ENCODE measurements at places on chromosomes 16 and 17.
A peak's percentile ranks its signal among the peaks of the same experiment; 100 is the strongest.

DNA sequence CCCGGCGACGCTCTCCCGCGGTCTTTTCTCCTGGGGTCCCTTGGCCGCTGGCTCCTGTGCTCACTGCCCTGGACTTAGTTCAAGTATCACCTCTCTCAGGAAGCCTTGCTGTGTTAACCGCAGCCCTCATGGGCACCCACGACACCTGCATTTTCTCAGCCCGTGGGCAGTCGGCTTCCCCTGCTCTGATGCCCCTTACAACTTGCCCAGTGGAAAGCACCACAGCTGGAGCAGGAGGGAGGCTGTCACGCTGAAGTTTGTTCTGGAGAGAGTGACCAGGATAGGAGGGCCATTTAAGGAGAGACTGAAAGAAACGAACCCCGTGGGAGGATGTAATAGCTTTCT lies 395 bp downstream of the STXBP4 start:
- no peak for DNase-seq

DNA sequence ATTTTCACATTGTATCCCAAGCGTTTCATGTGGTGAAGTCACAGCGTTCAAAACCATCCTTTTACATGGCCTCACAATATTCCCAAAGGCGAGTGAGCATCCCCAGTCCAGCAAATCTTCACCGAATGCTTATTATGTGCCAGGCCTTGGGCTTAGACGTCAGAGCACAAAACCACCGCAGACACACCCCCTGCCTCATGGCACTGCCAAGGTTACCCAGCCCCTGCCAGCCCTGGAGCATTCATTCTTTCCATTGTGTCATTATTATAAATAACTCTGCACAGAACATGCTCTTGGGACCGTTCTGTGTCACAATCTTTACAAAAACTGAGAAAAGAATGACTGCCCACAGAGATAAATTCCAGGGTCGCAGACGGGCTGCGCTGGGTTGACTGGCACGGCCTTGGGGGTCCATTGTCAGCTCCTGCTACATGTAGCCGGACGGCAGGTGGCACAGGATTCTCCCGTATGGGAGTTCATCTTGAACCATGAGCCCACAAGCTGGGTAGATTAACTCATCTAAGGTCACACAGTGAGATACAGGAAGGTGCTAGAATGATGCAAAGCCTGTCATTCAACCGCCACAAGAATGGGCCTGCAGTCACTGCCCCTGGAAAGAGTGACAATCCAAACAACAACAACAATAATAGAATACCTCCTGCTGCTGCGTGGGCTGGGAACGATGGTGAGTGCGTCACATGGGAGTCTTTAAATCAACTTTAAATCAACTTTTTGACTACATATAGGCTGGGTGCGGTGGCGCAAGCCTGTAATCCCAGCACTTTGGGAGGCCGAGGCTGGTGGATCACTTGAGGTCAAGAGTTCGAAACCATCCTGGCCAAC lies 4.5 kb upstream of the NECAB2 start:
- peak; percentile 41 for DNase-seq

DNA sequence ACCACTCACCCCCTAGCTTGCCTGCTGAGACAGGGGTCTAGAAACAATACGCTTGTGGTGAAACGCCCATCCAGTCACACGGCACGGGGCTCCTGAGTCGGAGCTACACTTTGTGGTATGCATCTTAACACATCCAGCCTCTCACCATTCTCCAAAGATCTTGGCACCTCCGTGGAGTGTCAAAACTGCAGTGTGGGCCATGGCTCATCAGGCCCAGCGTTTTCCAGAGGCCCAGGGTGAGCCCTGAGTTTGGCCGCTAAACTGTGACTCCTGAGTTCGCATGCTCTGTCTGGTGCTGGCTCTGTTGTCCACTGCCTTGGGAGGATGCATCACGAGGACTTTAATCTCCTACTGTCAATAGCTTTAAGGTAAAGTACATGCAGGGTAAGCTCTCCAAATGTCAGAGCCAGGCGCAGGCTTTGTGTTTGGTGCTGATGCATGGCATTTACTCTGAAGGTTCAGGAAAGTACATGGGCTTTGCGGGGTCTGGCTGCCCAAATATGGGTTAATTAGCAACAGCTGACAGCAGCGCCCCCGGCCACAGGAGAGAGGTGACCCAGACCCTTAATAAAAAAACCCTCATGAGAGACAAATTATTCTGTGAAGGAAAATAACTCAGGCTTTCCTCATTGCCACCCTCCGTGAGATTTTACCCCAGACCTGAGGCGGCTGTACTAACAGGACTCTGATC lies 118.4 kb downstream of the CCDC182 start:
- DNase-seq: no peak

GRCh38 chr16:70395345-70395901 lies 43.5 kb downstream of the ST3GAL2 start:
- DNase-seq: peak; percentile 94

DNA sequence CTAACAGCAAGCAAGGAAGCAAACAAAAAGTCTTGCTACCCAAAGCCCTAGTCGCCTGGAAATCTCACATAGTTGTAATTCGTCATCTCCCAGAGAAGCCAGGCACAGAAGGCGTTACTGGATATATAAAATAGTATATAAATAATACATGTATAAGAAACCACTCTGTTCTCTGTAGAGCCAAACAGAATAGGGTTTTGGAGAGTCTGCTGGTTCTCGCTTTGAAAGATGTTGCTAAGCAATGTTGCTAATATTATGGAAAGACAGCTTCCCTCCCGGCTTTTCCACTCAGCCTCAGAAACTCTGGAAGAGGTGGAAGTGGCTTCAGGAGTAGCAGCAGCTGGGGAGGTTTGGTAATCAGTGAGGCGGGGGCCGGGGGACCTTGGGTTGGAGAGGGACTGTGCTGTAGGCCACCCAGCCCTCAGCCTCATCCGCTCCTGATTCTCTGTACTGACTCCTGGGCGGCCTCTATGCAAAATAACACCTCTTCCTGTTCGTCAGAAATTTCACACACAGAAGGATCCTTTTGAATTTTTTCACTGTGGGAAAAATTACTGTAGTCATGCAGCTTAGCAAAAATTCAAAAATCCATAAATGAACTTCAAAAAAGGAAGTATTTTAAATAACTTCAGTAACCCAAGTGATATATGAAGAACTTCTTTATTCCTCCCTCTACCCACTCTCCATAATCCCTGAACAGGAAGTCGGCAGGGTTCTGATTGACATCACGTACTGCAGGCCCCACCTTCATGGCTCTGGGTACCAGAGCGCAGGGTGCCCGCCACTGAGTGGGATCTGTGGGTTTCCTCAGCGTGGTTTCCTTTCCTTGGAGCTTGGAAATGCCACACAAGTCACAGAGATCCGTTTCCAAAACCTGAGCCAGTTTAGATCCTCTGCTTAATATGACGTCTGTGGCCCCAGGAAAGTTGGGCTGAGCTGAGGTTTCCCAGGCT lies 51.4 kb downstream of the RAP1GAP2 start:
- DNase-seq: no peak

DNA sequence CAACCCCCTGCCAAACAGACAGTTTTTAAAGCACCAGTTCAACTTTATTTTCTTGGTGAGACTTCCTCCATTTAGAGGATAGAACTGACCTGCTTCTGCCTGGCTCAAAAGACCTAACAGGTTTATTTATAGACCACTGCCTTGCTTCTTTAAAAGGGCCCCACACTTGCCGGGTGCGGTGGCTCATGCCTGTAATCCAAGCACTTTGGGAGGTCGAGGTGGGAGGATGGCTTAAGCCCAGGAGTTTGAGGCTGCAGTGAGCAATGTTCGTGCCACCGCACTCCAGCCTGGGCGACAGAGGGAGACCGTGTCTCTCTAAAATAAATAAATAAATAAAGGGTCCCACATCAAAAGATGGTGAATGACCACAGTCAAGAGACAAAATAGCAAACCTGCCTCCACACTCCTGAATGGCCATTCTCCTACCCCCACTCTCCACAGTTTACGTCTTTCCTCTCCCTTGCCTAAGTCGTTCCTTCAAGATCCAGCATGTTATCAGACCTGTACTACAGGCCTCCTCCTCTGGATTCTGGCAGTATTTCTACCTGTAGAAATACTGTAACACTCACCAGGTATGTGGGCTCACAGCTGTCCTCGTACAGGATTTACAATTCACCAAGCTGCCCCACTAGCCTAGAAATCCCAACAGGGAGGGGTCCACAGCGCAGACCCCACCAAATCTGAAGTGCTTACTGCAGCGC lies 95.6 kb downstream of the SMG6 start:
- no peak for DNase-seq

DNA sequence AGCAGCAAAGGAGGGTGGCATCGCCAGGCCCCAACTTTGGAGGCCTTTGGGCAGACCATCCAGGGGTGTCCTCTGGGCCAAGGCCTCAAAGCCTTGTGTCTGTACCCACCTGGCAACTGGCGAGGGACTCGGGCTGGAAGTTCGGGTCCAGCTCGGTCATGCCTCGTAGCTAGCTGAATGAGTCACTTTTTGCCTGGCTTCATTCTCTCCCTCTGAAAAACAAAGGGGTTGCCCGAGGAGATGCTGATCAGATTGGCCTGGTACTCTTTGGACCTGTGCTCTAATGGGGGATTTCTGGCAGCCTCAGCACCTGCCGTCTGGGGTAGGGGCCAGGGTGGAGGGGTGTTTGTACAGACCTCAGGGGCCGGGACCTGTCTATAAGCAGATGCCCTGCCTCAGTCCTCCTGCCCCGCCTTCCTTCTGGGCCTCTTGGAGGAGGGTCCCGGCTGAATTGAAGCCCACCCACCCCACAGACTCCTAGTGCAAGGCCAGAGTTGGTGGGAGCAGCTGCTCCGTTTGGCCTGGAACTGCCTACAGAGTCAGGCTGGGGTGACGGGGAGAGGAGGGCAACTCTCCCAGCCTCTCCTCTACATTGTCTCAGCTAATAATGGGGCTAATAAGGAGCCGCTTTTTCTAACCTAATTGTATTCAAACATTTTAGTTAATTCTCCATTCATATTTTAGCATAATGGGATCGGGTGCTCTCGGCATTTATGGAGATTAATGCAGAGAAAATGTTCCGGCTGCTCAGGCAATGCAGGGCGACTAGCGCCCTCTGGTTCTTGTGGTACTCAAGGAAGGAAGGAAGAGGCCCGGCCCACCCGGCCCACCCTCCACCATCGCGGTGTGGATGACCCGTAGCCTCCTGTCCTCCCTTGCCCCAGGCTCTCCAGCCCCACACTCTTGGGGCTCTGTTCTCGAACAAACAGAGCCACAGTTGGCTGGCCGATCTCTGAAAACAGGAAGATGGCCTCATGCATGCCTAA lies 21.4 kb upstream of the ABCC3 start:
- no peak for DNase-seq

GRCh38 chr17:28194382-28194781 lies 124.6 kb upstream of the TMEM97 start:
- no peak for DNase-seq

DNA sequence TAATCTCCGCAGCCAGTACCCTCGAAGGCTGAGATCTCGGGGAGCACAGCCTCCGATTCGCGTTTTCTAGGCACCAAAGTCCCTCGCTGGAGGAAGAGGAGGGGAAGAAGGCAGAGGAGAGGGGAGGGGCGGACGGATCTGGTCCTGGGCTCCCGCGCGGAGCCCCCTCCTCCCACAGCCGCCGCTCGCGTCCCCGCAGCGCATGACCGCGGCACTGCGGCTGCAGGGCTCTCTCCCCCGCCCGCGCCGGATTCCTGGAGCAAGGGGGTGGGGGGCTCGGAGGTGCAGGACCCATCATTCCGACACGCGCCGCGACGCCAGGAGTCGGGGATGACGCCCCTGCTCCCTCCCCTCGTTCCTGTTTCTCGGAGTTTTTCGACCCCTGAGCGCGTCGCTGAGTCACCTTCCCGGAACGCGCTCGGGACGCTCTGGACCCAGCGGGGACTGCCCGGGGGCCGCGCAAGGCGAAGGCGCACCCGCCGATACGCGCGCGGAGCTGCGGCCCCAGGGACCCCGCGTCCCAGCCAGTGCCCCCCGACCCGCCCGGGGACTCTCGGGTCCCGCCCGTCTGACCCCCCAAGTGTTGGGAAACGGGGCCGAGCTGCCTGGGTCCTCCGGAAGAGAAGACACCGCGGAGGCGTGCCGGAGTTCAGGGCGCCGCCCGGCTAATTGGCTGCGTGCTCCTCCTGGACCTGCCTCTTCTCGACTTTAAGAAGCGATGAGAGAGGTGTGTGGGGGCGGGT lies 1.4 kb upstream of the SPHK1 start:
- DNase-seq: peak; percentile 51

GRCh38 chr17:82737967-82738877 lies 2.8 kb downstream of the FN3K start:
- peak; percentile 70 for DNase-seq

DNA sequence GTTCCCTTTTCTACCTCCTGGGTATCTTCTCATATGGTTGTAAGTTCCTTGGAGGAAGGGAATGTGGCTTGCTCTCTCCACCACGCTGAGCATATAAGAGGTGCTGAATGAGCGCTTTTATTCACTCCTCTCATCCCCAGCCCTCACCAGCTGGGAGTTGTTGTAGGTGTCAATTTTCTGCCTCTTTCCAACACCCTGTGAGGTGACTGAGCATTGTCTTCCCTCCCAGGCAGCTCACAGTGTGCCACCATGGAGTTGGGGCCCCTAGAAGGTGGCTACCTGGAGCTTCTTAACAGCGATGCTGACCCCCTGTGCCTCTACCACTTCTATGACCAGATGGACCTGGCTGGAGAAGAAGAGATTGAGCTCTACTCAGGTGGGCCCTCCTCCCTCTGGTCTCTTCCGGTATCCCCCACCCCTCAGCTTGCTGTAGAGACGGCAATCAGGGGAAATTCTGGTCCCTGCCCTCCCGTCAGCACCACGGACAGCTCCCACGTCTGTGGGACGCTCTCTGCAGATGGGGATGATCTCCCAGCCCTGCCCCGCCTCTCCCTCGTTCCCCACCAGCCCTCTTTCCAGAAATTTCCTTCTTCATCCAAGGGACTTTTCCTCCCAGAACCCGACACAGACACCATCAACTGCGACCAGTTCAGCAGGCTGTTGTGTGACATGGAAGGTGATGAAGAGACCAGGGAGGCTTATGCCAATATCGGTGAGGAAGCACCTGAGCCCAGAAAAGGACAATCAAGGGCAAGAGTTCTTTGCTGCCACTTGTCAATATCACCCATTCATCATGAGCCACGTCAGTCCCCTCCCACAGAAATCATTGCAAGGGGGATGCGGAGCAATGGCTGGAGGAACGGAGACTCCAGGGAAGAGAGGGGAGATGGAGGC lies 18.3 kb downstream of the CIITA start:
- DNase-seq: no peak

DNA sequence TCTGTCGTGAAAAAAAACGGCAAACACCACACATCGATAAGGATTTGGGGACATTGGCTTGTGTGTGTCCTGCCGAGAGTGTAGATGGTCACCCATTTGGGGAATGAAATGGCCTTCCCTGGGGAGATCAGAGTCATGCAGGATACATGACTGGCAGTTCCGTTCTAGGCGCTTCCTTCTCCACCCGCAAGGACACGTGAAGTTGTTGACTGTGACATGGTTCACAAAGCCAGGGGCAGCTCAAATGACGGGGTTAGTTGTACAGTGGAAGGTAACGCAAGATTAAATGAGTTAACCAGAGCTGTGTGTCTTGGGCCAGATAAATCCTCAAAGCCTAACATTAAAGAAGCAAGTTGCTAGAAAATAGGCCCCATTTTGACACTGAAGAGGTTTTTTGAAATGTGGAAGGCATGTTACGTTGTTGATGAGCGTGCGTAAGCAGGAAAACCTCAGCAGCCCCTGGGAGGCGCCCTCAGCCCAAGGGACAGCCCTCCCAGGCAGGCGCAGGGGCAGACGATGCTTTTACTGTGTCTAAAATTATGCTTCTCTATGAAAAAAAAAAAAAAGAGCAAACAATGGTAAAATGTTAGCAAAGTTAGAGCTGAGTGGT lies 35.9 kb upstream of the CHMP6 start:
- DNase-seq: no peak

GRCh38 chr17:72270273-72270924 lies 149.6 kb downstream of the SOX9 start:
- no peak for DNase-seq
